Upper lobe of right lung (tissue), 1 donor: ENCODE measurements at places on chromosomes 11 and 22. TPM values are rescaled to one million over a fixed set of nuclear protein-coding genes. Genes with fewer than 3 reads are reported as not detected.

SMTNL1 gene
- not detected for total RNA-seq

KRTAP5-10 gene
- total RNA-seq: not detected

DNA sequence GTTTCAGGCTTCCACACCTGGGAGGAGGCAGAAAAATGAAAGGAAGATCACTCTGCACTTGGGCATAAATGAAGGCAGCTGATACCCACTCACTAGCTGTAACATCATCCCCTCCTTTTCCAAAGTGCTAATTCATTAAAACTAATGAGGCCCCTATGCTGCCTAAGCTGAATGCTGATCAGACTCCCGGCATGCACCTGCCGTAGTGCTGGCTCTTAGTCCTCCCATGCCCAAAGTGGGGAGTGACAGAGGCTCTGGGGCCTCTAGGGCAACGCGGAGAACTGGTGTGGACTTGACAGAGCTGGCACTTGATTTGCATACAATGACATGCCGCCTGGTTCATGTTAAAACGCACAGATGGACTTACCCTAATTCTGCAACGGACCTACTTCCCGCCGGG, 96.5 kb upstream of the NCAM1 start:
- no peak for DNase-seq

NAALAD2 gene
- total RNA-seq: 2.6 TPM

- no peak for DNase-seq
Measured at GRCh38 chr11:94946812-94947211, 26.5 kb downstream of the CWC15 start.

FIBIN gene
- total RNA-seq: 27.3 TPM

DNA sequence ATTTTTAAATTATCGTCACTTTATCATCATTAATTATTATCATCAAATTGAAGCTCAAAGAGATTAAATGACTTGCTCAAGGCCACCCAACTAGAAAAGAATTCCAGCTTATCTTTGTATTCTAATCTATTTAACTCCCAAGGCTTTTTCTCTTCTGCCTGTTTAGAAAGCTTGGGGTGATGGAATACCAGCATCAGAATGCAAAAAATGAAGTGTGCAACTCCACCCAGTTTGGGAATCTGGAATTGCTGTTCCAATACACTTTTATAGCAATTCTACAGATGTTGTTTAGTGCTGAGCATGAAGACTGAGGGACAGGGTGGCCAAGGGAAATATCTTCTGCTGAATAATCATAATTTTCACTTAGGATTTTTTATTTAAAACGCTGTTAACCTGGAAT, 97.2 kb upstream of the FIBIN start:
- no peak for DNase-seq
